ENCODE measurements at places on chromosomes 3 and 15.
A peak's percentile ranks its signal among the peaks of the same experiment; 100 is the strongest.

DNA sequence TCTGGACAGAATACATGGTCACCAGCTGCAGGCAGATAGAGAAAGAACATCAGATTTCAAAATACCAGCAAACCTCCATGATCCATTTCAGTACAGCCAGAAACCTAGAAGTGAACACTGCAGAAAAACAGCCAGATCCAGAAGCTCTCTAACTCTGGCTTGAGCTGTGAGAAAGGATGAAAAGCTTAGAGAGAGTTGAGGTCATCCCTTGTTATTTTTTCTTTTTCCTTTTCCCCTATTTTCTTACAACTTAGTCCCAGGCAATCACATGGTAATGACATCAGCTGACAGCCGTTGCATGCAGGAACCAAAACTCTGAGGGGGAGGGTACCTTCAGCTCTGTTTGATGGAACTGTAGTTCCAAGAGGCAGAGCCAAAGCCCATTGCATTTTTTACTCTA is 113.2 kb downstream of the TCF12 start:
- DNase-seq = no peak

- DNase-seq = no peak
These were observed 534.2 kb downstream of the ZIC1 start for GRCh38 chr3:147943265-147943945.

GRCh38 chr15:96349034-96349856 is 18.7 kb downstream of the NR2F2 start:
- no peak for DNase-seq

- no peak for DNase-seq
These were observed 72.7 kb downstream of the UACA start for GRCh38 chr15:70690491-70691276.

- no peak for DNase-seq
These were observed 86.4 kb upstream of the ARRDC4 start for GRCh38 chr15:97874139-97874538.

DNA sequence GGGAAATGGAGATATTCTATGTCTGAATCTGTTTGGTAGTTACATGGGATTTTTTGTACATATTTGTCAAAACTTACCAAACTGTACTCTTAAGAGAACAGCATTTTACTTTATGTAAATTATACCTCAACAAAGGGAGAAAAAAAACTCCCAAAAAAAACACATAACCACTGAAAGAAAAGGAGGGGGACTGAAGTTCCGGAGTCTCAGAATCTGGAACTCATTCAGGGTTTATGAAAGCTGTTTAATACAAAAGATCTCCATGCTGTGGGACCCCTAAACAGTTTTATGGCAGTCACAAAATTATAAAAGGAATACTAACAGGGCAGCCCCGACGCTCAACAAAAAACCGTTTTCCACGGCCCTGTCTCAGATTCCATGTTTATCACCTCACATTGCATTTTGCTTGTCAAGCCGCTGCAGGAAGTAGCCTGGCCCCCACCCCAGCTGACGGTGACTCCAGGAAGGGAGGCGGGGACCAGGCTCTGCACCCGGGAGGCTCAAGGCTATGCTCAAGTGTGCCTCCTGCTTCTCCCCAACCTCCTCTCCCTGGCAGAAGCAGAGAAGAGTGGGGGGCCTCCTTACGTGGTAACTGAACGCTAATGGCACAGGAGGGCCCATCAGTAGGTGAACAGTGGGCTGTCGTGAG is 29.3 kb downstream of the RFT1 start:
- DNase-seq = no peak

DNA sequence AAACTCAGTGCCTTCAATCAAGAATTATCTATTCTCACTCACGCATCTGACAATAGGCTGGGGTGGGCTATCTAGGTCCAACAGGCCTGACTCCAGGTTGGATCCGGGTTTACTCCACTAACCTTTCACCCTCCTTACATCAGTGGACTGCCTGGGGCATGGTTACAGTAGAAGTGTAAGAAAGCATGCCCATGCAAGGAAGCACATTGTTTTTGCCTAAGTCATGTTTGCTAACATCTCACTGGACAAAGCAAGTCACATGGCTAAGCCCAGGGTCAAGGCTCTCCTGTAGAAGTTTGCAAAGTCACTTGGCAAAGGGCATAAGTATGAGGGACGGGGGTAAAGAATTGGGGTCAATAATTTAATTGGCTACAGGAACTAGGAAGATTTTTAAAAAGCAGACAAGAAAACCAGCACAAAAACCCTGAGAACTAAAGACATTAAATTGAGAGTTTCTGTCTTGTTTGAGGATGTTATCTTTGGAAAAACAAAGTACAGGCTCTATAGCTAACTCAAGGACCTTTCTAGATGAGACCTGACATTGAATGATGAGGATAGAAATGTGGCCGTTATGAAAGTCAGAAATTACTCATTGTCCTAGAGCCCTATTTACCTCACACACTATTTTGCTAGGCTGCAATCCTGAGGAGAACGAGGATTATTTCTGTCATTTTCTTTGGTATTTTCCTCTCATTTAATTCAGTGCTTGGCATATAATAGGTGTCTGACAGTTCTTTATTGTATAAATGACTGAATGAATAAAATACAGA is 214.2 kb downstream of the IL20RB start:
- no peak for DNase-seq

DNA sequence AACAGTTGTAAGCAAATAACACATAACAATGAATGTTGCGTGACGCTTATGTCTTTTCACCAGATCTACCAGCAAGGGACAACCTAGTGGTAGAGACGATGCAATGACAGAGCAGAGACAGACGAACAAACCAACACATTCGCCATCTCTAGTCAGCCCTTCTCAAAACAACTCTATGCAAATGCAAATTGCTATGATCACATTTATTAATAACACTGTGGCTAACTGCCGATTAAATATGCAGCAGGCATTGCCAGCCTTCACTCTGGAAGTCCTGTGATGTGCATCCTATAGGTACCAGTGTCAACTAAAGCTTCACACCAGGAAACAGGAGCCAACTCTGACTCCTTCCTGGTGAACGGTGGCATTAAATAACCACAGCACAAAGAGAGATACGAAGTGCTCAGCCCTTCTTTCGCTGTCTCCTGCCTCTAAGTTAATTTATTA is 94.2 kb downstream of the FOXP1 start:
- DNase-seq = peak; percentile 65

DNA sequence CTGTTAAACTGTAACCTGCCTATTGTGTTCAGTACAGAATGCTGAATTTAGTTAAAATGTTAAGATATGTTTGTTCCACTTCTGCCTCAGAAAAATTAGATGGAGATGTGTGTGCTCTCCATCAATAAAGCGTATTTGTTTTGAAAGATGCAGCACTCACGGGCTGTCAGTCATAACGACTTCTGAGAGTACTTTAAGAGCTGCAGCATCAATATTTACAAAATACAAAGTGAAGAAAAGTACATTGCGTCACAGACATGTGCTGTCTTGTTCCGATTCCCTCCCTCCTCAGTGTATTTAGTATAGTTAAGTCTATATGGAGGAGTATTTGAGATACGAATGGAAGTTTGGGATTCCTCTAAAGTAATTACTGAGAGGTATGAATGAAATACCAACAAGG is 166.6 kb downstream of the BBX start:
- no peak for DNase-seq

DNA sequence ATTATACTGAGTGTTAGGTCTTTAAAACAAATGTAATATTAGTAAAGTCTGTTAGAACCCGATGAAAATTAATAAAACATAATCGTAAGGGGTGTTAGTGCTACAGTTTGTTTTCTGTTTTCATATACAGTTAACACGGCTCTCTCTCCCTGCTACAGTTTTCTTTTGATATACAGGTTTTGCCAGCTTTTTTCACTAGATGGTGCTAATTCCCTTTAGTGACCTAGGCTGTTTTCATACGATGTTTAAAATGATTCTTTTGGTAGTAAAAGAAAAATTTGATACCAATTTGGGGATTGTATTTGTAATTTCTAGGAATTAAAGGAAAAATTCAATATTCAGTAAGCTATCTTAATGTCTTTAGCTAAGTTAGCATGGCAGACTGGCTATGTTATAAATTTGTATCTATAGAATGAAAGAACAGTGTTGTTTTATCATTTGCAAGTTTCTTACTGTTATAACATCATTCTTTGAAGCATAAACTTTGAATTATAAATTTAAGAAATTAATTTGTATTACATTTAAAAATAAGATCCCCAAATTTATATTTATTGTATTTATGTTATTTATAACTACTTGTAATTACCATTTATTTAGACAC is 11.5 kb downstream of the APH1B start:
- no peak for DNase-seq

GRCh38 chr3:50359760-50360110 is 414 bp upstream of the TMEM115 start:
- DNase-seq = no peak

- DNase-seq = no peak
These were observed 4.3 kb downstream of the FYCO1 start for GRCh38 chr3:45991341-45991740.

DNA sequence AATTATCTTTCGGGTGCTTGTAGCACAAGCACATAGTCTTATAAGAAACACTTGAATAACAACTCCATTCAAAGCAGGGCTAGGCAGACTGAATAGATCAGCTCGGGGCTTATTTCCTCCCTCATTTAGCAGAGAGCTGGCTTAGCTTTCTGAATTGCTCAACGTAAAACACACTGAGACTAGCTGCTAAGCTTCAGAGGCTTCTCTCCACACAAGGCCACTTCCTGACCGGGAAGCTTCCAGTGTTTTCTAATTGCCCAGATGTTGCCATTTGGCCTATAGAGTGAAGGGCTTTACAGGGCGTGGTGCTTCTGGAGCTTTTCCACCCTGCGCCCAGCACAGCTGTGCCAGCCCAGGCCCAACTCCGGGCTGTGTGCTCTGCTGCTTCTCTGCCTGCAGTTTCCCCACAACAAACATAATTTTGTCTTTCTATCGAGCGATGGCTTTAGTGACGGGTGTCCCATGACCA is 16.6 kb downstream of the FAM240A start:
- DNase-seq = no peak

GRCh38 chr15:25869701-25870100 is 6.6 kb upstream of the ATP10A start:
- no peak for DNase-seq

- no peak for DNase-seq
These were observed 35.8 kb downstream of the NIPA2 start for GRCh38 chr15:22874256-22874655.

DNA sequence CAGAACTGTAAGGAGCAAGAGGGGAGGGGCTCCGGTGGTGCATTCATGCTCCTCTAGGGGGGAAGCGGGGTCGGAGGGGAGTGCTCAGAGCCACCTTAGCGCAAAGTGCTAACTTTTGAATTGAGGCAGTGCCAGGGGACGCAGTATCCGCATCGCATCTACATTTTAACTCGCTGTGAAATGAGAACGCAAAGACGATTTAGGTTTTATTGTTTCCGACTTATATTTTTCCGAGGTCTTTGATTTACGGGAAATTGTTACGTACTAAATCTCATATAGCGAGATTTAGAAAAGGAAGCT is 212 bp downstream of the TCAIM start:
- no peak for DNase-seq

DNA sequence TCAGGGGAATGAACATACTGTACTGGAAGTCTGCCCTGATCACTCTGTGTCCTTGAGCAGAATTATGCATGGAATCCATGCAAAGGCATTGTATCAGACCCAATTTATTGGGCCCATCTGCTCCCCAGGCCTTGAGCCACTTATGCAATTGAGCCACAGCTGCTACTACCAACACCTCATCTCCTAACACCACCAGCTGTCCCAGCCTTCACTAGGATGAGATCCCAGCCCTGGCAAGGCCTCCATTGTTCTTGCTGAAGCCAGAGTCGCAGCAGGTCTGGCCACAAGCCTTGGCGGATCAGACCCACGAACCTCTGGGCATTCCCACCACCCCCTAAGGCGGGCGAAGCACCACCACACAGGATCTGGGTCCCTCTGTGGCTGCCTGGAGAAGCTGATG is 9.2 kb upstream of the NME9 start:
- no peak for DNase-seq

DNA sequence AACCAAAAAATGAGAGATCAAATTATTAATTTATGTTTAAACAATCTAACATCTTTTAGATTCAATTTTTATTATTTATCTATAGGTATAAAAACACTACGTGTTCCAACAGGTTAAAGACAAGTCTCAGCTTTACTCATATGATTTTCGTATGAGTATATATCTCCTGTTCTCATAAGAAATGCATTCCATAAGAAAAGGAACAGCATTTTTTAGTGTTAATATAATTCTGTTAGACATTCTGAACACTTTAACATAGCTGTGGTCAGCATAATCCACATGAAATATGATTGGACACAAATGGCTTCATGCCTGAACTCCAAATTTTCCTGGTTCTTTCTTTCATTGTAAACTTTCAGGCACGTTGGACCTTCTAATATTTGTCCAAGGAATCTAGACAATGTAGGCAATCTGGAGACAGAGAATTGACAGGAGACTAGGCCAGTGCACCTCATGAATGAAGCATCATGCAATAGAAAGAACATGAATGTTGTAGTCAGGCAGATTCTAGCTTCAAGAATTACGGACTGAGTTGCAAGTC is 1122.0 kb upstream of the ALCAM start:
- no peak for DNase-seq

- DNase-seq = no peak
These were observed 456.2 kb downstream of the ZNF385D start for GRCh38 chr3:21294768-21295167.

DNA sequence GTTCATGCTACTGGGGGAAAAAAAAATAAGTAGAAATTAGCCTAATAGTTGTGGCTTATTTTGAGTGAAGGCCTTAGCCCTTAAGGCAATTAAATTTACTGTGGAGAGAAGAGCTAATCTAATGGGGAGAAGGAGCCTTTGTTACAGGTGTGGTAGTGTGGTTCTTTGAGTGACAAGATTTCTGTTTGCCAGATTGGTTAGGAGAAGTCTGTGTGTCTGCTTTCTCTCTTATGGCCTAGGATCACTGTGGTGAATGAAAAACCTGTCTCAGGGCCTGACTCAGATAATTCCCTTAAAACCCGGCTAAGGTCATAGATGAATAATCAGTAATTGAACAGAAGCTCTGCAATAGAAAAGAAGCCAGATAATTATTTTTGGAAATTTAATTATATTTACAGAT is 27.0 kb downstream of the OPA1 start:
- no peak for DNase-seq

DNA sequence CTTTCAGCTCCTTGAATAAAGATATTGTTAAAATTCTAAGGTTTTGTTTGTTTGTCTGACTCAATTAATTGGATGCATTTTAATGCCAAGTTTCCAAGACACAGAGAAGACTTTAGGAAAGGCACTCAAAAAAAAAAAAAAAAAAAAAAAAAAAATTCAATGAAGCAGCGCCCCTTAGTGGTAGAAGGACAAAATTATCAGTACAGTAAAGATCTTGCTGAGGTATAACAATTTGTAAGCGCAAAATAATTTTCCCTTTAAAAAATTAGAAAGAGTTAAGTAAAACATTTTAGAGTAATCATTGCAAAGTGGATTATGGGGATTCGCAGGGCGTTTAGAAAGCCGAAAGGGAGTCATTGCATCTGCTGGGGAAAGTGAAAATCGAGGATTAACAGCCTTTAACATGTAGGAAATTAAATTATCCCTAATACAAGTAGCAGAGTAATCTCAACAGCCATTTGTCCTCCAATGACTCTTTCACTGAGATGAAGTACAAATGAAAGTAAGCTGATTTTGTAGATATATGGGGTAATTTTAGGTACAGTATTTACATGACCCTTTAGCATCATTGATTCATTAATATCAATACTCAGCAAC is 5.8 kb upstream of the DIS3L start:
- DNase-seq = peak; percentile 30

GRCh38 chr3:43764471-43764870 is 73.7 kb downstream of the ABHD5 start:
- DNase-seq = no peak

GRCh38 chr3:167487556-167487955 is 13.7 kb upstream of the SERPINI2 start:
- DNase-seq = no peak

GRCh38 chr3:52238761-52239701 is at the start of gene TWF2:
TSS of gene TWF2 (minus strand) at chr3:52239158. CDS start at chr3:52239016, 142 bp downstream.
- DNase-seq = peak; percentile 87

Data from CD4-positive, alpha-beta T cell treated with Interleukin-1 beta for 1 hour (primary cell).